Activated CD4-positive, alpha-beta T cell treated with anti-CD3 and anti-CD28 coated beads, Interleukin-2, amount 10 ng/mL, durations not matched to agents 7 days and 5 days (primary cell): ENCODE measurements at places on chromosomes 1 and 21.
A peak's percentile ranks its signal among the peaks of the same experiment; 100 is the strongest.

GRCh38 chr1:210707300-210708240 lies 378.9 kb downstream of the HHAT start:
- H3K27me3 ChIP-seq, result no peaks in the 10 kb centered on the region
- H3K27ac ChIP-seq, result no peak overlapping the region
- H3K4me3 ChIP-seq, result no peak overlapping the region
- no peaks in the 10 kb centered on the region for H3K36me3 ChIP-seq

DNA sequence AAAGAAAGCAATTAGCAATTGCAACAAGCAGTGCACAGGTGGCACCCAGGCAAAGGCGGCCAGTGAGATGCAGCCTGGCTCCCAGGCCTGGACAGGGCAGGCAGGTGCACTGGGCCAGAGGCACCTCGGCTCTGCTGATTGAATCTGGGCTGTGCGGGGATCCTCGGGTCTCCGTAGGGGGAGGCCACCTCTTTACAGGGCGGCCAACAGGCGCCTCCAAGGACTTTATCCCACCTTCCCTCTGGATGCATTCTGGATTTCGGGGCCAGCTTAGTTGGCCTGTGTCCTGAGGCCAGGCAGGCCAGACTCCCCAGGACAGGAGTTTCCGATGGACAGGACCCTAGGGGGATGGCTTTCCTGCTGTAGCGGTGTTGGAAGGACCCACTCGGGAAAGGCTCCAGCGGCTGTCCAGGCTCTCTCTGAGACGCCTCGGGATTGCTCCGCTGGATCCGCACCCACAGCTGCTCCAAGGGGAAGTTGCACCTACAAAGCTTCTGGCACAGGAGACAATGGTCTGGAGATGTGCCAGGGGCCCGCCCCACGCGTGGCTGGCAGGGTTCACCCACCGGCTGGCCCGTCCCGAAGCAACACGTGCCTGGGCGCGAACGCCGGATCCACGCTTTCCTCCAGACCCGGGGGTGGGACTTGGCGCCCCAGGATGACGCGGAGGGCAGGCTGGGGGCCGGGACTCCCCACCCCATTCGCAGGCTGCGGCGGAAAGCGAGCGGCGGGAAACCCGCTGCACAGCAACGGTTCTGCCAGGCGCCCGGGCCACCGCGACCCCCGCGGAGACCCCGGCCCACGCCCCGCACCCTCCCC lies 810 bp downstream of the SLC19A1 start:
- no peaks in the 10 kb centered on the region for H3K27me3 ChIP-seq
- H3K4me3 ChIP-seq, result peak overlapping the region; percentile 71
- peaks cover 18% of the 10 kb centered on the region for H3K4me1 ChIP-seq
- peaks cover 2% of the 10 kb centered on the region for H3K36me3 ChIP-seq

DNA sequence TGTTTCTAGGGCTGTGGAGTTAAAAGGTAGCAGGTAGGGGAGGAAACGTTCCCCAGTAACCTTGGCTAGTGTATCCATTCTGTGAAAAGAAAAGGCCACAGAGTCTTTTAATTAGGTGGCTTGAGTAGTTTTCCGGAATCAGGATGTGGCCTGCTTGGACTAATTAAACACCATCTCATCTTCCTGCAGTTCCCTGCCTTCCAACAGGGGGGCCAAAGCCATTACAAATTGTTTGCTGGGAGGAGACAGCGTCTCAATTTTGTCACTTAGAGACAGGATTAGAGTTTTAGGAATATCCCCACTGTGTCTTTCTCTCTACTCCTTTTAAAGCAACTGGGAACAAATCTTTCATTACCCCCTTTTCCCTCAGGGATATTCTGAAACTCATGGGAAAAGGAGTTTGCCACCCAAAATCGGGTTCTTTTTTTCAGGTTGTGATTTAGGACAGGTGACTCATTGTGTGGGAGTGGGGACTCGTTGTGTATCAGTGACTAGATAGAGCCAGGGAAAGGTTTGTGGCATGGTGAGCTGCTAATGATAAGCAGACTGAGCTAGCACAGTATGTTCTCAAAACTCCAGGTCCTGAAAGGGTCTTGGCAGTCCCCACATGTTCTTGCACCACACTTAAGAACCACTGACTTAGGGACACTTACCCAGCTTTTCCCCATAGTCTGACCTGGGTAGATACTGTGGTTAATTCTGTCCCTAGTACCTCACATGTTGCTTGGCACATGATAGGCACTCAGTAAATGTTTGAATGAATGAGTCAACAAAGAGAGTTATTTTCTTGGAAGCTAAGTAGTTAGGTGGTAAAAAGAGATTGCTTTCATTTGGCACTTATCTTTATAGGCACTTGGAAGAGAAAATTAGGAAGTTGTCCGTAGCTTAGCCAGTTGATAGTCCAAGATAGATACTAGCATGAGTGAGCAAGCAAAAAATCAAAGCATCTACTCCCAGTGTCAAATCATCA lies 22.5 kb downstream of the INTS3 start:
- peaks cover 9% of the 10 kb centered on the region for H3K4me1 ChIP-seq
- H3K4me3 ChIP-seq, result no peak overlapping the region
- H3K36me3 ChIP-seq, result peaks cover 55% of the 10 kb centered on the region
- DNase-seq, result no peak
- H3K27ac ChIP-seq, result no peak overlapping the region

DNA sequence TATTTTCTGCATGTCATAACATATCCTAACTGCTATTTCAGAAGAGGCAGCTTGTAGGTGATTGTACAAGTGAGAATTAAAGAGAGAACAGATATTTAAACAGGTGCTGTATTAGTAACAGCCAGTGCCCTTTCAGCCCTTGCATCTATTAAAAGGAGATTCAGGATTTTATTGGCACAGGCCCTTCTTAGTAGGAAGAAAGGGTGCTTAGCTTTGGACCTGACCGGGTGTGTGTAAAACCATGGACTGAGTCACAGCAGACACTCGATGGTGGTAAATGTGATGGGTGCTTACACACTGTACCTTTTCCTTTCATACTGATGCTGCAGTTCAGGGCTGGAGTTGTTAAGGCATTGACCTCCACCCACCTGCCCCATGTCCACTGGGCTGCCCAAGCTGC lies 12.7 kb upstream of the CD101 start:
- H3K27me3 ChIP-seq, result no peaks in the 10 kb centered on the region
- DNase-seq, result no peak
- peaks cover 11% of the 10 kb centered on the region for H3K36me3 ChIP-seq
- no peak overlapping the region for H3K4me3 ChIP-seq

DNA sequence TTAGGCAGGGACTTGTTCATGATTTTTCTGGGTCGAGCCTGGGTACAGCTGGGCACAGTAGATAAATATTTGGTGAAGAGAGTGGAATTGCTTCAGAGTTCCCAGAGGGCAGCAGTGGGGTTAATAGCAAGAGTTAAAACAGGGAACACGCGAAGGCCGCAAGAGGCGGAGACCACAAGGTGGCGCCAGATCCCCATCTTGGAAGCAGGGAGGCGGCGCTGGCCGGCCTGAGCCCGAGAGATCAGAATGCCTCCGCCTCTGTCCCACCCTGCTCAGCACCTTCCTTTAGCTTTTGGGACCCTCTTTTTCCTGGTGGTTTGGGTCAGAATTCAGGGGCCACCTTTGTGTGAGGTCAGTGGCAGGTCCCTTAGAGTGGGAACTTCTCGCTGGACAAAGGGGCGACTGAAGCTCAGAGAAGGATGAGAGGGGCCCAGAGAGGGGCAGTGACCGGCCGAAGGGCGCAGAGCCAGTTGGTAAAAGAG lies 6.5 kb upstream of the PADI2 start:
- no peaks in the 10 kb centered on the region for H3K4me1 ChIP-seq
- H3K36me3 ChIP-seq, result no peaks in the 10 kb centered on the region
- no peak overlapping the region for H3K27ac ChIP-seq
- H3K4me3 ChIP-seq, result no peak overlapping the region

- no peaks in the 10 kb centered on the region for H3K27me3 ChIP-seq
- H3K27ac ChIP-seq, result no peak overlapping the region
- DNase-seq, result no peak
These were observed 64.8 kb upstream of the GNG4 start for GRCh38 chr1:235714205-235714897.

DNA sequence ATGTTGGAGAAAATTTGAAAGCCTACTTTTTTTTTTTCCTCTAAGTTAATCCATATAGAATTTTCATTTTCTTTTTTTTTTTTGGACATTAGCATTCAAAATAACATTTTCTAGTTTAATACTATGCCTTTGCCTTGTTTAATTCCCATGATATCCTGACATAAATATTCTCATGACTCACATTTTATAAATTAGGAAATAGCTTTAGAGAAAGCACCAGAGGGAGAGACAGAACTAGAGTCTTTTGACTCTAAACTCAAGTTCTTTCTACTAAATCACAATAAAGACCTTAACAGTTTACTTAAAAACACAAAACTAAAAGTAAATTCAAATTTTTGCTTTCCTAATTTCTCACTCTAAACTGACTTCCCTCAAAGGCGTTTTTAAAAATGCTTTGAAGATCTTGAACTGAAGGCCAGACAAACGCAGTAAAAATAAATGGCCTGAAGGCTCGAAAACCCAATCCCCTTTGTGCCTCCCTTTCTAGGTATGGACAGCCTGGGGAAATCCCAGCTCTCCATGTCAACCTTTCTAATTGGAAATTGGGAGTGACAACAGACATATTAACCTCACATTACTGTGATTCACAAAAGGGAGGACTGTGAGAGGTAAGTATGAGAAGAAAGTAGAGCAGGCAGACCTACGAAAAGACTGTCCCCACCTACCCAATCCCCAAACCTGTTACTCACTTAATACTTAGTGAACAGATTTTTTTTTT lies 104.6 kb downstream of the ENAH start:
- H3K27me3 ChIP-seq, result peaks cover 1% of the 10 kb centered on the region
- DNase-seq, result no peak
- H3K4me1 ChIP-seq, result peaks cover 6% of the 10 kb centered on the region
- no peak overlapping the region for H3K27ac ChIP-seq
- no peak overlapping the region for H3K4me3 ChIP-seq

- H3K27me3 ChIP-seq, result peaks cover 11% of the 10 kb centered on the region
- H3K4me1 ChIP-seq, result peaks cover 5% of the 10 kb centered on the region
- H3K4me3 ChIP-seq, result no peak overlapping the region
- DNase-seq, result no peak
These were observed 37.1 kb upstream of the CSF1 start for GRCh38 chr1:109873278-109874175.

DNA sequence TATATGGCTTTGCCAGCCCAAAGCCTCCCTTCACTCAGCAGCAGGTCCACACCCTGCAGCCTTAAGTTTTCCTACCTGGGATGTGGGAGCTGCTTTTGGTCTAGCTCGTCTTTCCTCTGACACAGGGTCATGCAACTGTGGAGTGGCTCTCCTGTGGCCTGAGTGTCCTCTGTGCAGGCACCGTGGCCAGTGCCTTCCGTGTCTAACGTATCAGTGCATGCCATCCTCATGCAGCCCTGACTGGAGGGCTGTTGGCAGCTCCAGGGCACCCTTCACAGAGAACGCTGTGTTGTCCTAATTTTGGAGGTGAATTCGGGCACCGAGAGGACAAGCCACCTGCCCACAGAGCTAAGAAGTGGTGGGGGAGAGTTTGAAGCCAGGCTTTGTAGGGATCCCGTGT lies 25.7 kb upstream of the C1orf174 start:
- no peaks in the 10 kb centered on the region for H3K27me3 ChIP-seq
- H3K27ac ChIP-seq, result no peak overlapping the region
- no peak for DNase-seq
- no peak overlapping the region for H3K4me3 ChIP-seq

- no peak overlapping the region for H3K27ac ChIP-seq
- peaks cover 30% of the 10 kb centered on the region for H3K27me3 ChIP-seq
- no peaks in the 10 kb centered on the region for H3K36me3 ChIP-seq
- H3K4me3 ChIP-seq, result no peak overlapping the region
- H3K4me1 ChIP-seq, result no peaks in the 10 kb centered on the region
- DNase-seq, result peak; percentile 74
These were observed 12.6 kb downstream of the FLG2 start for GRCh38 chr1:152347116-152347728.
